ENCODE measurements at places on chromosomes 16 and 17.

- DNase-seq, result no peak
Measured at GRCh38 chr17:53570731-53571130, 252.0 kb upstream of the KIF2B start.

GRCh38 chr17:19409509-19409908 is 1.5 kb upstream of the RNF112 start:
- DNase-seq, result no peak

DNA sequence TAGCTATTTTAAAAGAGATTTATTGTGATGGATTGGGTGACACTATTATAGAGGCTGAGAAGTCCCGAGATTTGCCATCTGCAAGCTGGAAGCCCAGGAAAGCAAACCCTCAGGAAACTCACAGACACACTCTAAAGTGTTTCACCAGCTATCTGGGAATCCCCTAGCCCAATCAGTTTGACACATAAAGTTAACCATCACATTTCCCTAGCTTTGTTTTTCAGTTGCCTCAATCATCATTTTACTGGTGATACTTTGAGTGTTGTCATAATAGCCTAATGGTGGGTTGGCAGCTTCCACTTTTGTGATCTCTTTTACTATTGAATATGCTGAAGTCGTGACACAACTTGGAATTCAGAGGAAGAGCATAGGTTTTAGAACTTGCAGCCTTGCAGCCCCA is 1.8 kb downstream of the SGF29 start:
- DNase-seq, result no peak

DNA sequence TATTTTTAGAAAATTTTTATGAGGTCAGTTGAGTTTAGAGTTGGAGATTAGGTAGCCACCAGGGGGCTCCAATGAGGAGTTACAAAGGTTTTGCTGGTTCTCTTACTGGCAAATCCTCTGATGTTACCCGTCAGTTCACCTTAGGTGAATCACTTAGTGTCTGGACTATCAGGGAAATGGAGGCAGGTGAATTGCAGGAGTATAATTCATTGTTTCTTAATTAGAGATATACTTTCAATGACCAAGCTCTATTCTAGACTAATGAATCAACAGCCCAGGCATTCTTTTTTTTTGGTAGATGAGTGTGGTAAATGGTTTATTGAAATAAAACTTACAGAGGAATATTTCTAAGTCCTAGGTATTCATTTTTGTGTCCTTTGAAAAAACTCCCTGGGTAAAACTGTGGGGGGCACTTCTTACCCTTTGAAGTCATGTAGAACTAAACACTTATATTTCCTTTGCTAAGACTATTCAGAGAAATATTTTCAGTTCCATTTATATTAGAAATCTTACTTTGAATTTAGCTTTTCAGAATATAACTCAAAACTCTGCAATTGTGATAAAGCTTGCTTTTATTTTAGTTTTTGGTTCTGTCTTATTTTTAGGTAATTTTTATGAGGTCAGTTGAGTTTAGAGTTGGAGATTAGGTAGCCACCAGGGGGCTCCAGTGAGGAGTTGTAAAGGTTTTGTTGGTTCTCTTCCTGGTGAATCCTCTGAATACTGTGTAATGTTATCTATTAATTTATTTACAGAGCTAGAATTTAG is 17.7 kb downstream of the PSMD11 start:
- DNase-seq, result no peak

All from anterior cingulate cortex (tissue), 58 donors.